ENCODE measurements at places on chromosomes 1 and 21.

GRCh38 chr1:1200876-1201810 lies 5.2 kb downstream of the TNFRSF18 start:
- no peak for DNase-seq

- DNase-seq: no peak
Measured at GRCh38 chr1:98044766-98045165, 123.9 kb upstream of the DPYD start.

DNA sequence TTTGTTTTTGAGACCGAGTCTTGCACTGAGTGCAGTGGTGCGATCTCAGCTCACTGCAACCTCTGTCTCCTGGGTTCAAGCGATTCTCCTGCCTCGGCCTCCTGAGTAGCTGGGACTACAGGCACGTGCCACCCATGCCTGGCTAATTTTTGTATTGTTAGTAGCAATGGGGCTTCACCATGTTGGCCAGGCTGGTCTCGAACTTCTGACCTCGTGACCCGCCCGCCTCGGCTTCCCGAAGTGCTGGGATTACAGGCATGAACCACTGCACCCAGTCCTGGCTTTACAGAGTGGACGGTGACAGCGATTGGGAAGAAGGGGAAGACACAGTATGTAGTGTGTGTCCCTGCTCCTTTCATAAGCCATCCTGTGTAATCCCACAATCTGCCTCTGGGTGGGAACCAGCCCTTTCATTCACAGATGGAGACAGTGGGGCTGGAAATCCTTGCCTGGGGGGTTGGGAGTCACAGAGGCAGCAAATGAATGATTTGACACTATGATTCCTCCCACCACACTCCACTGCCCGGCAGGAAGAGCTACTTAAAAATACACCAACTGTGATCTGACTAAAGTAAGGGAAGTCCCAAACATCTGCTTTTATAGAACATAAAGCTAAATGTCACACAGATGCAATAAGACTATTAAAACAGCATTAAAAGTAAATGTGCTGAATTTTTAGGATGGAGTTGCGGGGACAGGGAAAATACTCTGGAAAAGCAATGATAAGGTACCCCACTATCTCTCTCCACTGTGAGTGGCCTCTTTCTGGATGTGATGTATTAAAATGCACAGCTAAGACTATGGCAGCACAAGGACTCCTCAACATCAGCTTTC lies 4.5 kb downstream of the PARP1 start:
- no peak for DNase-seq

DNA sequence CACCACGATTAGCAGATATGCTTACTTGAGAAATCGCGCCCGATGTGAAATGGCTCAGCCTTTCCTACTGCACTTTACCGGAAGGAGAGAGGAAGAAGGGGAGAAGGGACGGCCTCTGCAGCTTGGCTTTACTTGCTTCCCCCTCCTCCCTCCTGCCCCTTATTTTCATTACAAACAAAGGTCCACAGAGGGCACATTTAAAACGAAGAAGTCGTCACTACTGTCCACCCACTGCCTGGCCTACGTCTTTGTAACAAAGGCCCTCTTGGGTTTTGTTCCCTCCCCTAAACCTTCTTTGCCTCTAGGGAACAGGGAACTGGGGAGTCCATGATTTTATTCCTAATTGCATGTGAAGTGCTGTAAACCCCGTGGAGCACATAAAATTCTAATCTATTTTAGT lies 308.5 kb downstream of the LMX1A start:
- no peak for DNase-seq

GRCh38 chr1:235745503-235746136 lies 96.0 kb upstream of the GNG4 start:
- no peak for DNase-seq

- DNase-seq: no peak
Measured at GRCh38 chr1:4711416-4712275, 57.2 kb downstream of the AJAP1 start.

DNA sequence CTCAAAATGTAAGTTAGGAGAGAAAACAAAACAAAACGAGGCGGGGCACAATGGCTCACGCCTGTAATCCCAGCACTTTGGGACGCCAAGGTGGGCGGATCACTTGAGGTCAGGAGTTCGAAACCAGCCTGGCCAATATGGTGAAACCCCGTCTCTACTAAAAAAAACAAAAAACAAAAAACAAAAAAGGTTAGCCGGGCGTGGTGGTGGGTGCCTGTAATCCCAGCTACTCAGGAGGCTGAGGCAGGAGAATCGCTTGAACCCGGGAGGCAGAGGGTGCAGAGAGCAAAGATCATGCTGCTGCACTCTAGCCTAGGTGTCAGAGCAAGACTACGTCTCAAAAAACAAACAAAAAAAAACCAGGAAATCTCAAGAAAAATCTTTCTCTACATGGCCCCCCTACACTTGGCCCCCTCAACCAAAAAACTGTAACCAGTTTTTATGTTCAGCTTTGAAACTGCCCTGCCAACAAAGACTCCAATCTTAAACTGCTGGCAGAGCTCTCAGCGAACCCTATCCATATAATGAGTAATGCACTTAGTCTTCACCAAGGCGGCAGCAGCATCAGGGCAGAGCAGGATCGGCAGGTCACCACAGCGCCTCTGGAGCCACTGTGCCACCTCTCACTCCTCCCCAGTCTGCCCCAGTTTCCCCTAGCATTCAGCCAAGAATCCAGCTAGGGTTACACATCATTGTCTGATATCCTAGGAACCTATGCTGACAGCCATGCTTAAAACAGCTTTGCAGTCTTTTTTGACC lies 71.7 kb downstream of the JAK1 start:
- DNase-seq: no peak

DNA sequence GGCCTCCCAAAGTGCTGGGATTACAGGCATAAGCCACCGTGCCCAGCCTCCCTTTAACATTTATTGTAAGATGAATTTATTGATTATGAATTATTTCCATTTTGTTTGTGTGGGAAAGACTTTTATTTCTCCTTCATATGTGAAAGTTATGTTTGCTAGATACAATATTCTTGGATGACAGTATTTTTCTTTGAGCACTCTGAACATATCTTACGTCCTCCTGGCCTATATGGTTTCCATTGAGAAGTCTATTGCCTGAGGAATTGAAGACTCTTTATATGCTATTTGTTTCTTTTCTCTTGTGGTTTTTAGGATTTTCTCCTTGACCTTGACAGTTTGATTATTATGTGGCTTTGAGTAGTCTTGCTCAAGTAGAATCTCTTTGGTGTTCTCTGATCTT lies 26.8 kb upstream of the HLX start:
- no peak for DNase-seq

GRCh38 chr1:93816970-93817678 lies 61.9 kb downstream of the DNTTIP2 start:
- DNase-seq: no peak

DNA sequence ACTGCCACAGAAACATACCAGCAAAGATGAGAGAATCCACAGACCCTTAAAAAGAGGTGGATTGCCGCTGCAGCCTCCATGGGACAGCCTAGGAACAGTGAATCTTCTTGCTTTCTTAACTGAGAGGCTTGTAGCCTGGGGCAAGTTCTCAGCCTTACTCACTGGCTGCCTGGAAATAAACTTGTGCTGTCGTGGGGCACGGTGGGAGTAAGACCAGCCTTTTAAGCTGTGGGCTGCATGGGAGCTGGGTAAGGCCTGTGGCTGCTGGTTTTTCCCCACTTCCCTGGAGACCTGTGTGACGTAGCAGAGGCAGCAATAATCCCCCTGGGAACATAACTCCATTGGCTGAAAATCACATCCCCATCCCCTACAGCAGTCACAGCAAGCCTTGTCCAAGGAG lies 30.8 kb downstream of the CD2 start:
- no peak for DNase-seq

DNA sequence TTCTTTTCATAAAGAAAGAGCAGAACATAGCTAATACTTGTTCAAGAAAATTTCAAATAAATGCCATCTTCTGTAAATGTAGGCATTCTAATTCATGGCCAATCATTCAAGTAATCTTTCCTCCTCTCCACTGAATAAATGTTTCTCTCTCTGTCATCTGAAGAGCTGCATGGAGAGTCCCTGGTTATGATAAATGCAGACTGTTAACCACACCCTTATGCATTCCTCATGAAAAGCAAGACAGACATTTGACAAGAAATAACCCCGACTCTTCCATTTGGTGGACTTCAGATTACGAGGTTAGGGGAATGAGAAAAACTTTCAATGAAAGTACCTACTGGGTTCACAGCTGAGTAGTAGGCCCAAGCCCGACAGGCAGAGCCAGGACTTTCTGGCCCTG lies 44.7 kb upstream of the SLC19A2 start:
- DNase-seq: no peak

DNA sequence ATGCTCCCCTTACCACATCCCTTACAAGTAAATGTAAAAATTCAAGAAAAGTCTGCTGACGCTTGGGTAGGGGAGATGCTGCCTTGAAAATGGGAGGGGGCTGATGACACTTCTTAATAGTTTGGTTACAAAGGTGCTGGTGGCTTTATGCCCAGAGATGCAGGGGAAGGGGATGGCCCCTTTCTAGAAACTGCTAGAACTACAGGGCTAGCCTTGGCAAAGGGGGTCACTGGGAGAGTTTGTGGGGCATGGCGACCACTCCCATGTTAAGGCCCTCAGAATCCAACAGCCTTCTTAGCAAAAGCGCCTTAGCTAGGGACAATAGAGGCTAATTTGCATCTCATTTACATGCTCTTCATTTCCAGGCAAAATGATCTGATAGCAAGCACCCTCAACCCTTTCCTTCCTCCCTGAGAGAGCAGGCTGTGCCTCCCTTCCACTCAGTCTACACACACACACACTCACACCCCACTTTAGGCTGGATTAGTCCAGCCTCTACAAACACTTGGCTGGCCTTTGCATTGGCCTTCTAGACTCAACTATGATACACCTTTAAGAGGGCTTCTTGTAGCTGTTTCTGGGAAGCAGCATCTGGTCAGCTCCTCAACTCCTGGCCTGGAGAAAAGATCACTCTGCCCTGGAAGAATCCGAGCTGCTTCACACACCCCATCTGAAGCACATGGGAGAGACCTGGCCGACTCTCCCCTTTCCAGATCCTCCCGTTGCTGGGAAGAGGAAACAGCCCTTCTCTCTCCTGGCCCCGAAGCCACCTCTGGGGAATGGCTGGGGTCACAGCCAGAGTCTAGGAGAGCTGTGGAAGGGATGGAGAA lies 1.7 kb downstream of the SEMA6C start:
- DNase-seq: no peak

DNA sequence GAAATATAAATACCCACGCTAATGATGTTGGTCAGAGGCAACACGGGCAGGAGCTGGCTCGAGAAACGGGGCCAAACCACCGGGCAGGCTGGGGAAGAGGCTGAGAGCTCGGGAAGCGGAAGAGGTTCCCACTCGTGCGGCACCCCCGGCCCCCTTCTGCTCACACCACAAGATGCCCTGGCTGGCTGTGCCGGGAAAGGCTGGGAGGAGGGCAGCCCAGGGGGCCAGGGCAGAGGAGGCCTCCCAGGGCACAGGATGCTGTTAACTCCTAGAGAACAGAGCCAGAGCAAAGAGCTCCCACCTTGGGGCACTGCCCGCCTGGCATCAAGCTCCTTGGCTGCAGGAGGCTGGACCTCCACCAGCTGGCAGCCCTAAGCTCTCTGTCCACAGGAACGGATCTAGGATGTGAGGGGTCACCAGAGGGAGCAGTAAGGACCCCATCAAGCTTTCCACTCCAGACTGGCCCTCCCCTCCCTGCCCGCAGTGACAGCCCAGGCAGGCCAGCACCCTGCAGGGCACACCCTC lies 44.8 kb downstream of the CASZ1 start:
- DNase-seq: no peak

DNA sequence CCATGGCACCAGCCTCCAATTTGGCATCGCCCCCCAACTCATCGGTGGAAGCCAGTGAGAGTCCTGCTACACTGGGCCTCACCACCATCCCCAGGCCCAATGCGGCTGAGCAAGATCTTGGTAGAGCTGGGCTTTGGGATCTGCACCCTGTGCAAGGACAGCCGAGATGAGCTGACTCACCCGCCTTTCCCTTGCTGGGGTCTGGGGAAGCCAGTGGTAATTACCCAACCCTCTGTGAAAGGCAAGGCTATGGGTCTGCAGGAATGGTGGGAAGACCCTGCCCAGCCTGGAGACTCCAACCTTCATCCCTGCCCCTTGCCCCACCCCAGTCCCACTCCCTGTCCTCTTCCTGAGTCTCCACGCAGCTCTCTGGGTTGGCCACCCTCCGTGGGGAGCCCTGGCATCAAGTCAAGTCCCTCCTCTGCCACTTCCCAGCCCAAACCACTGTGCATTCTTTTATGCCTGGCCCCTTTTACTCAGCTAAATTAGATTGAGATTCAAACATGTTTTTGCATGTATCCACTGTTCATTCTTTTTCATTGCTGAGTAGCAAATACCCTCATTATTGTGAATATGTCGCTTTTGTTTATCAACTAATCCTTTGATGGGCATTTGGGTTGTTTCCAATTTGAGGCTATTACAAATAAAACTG lies 8.8 kb downstream of the SMCP start:
- DNase-seq: no peak

DNA sequence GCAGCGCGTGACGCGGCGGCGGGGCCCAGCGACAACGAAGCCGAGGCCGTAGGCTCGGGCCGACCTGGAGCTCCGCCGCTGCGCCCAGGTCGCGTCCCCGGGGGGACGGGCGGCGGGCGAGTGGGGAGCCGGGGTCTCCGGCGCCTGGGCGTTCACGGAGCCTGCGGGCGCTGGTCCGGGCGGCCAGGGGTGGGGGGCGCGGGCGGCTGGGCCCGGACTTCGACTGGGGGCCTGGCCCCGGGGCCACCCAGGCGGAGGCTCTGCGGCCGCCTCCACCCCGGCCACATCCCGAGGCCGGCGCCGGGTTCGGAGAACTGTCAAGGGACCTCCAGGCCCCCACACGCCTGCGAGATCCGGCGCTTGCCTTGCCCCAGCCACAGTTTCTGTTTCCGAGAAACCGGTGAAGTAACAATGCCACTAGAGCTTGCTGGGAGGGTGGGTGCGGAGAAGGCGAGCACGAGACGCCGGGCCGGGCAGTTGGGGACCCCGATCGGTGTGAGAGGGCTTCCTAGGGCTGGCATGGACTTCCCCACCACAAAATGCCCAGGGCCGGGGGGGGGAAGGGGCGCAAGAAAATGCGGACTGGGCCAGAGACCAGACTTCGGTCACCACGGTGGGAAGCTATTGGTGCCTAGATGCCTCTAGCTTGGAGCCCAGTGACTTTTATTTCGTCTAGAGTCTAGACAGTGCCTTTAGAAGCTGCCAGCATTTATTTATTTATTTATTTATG lies 501 bp downstream of the FBXO6 start:
- DNase-seq: no peak

DNA sequence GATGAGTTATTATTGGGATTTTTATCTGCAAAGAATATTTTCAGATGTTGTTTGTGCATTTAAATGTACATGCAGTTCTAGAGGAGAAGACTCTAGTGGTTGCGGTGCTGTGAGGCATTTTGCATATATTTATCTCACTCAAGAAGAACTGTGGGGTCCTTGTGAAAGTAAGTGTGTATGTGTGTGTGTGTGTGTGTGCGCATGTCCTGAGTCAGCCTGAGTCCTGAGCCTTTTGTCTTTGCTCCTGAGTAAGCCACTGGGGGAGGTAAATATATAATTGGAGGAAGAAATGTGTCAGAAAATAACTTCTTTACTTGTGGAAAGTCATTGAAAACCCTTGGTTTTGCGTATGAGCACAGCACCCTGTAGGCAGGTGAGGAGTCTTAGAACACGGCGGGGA lies 55.6 kb upstream of the CD34 start:
- no peak for DNase-seq

Data from NCI-H1417 treated with DMSO at 0.1 percent for 48 hours (cell line).